ENCODE measurements at places on chromosomes 13 and 19.

GRCh38 chr19:53624771-53625545 lies 6.8 kb upstream of the DPRX start:
- no peak for DNase-seq

- DNase-seq, result no peak
Measured at GRCh38 chr13:101115762-101116171, 300.5 kb downstream of the NALCN start.

- no peak for DNase-seq
Measured at GRCh38 chr13:84439108-84439507, 556.8 kb upstream of the SLITRK1 start.

DNA sequence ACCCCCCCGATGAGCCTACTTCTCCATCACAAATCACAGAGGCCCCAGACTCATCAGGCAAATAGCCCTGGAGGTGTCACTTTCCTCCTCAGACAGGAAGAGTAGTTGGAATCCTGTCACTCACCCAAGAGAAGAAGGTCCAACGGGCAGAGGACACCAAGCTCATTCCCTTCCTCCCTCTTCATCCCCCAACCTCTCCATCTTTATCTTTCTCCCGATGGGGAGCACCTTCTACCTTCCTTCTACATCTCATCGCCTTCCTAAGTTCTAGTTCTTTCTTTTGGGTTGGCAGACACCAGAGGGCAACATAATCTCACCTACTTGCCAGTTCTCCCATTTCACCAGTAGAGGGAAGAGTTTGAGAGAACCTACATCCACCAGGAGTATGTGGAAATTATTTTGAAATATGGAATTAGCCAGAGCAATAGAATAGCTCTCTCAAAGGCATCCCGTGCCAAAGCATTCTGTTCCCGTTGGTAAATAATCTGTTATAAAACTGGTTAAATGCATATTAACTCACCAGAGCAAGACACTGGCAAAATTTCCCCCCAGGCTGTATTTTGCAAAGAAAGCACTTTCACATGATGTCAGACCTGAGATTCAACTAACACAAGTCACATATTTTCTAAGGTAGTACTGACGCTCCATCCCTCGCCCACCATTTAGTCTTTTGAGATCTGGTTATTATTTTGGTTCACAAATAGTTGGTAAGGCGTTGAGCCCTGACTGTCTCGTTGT lies 55.0 kb downstream of the ZIC5 start:
- DNase-seq, result peak; percentile 32

DNA sequence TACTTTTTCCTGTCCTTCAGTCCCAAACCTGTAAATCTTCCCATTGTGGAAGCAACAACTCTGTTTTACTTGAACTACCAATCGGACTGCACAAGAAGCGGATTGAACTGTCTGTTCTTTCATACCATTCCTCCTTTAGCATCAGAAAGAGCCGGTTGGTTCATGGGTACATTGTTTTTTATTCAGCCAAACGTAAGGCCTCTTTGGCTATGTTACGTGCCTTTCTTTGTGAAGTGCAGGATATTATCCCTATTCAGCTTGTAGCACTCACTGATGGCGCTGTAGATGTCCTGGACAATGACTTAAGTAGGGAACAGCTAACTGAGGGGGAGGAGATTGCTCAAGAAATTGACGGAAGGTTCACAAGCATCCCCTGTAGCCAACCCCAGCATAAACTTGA lies 60.3 kb downstream of the ARHGAP35 start:
- no peak for DNase-seq

GRCh38 chr13:94842901-94843300 lies 130.6 kb upstream of the SOX21 start:
- DNase-seq, result no peak

DNA sequence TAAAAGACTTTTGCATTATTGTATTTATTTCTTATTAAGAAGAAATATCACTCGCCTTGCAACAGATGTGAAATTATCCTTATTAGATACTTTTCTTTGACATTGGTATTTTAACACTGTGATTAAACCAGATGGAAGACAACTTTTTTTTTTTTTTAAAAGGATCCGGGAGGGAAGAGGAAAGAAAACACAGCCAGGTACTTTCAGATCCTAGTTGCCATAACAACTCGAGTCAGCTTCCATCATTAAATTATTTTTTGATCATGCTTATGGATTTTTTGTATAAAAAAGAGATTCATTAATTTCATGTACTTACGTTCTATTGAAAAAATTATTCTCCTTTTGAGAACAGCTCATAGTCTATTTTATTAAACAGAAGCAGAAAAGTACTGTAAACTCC lies 515.7 kb downstream of the TBC1D4 start:
- DNase-seq, result no peak

DNA sequence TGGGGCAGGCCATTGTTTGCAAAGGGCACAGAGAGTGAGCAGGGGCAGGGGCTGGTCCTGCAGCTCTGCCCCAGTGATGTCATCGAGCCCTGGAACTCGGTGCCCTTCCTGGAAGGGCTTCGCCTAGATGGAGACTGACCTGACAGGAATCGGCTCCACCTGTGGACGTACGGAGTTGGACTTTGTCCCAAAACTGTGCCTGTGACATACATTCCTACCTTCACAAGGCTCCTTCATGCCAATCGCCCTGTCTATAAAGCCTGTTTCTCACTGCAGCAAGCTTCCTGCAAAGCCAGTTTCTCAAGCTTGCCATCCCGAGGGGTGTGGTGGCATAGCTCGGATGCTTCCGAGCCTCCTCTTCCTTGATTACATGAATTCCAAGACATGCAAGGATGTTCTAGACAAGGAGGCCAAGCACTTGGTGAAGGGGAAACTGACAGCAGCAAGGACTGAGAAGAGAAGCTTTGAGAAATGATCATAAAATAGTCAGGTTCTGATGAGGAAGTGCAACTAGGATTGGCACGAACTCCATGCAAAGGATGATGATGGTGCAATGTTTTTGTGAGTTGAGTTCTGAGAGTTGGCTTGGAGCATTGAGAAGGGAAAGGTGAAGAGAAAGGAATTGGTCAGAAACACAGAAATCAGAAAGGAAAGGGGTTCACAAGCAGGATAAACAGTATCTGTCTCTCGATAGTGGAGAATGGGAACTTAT lies 73.6 kb upstream of the STK24 start:
- DNase-seq, result no peak

All from stimulated activated CD4-positive, alpha-beta T cell treated with anti-CD3 and anti-CD28 coated beads, Interleukin-1b, Interleukin-23, amount 100 ng/mL, for 4 hours (primary cell).